PC-3 (cell line): ENCODE measurements at places on chromosomes 16 and 17. TPM values are rescaled to one million over a fixed set of nuclear protein-coding genes. Genes with fewer than 3 reads are reported as not detected.

HS3ST3A1 gene
- total RNA-seq: 47.6 and 65.4 TPM in 2 replicates

DNA sequence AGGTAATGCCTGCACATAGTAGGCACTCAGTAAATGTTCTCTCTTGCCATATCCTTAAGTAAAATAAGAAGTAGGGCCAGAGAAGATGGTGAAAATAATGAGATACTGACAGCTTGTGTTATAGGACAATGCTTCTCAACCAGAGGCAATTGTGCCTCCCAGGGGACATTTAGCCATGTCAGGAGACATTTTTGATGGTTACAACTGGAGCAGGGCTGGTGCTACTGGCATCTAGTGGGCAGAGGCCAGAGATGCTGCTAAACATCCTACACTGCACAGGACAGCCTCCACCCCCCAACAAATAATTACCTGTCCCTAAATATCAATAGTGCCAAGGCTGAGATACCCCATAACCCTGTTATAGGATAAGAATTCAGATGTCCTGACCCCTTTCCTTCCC is 1.7 kb downstream of the RAD51D start:
- peak; percentile 50 for DNase-seq

KRTAP1-5 gene
- total RNA-seq: 0.51 TPM in 1 of 2 replicates, not detected in the other

OTOP3 gene
- total RNA-seq: not detected in 2 replicates

ACACA gene
- 33.0 and 40.3 TPM in 2 replicates for total RNA-seq

- peak; percentile 52 for DNase-seq
Measured at GRCh38 chr16:59478838-59479237, 744.7 kb upstream of the GOT2 start.

- no peak for DNase-seq
Measured at GRCh38 chr16:1194665-1195392, 30.2 kb downstream of the TPSG1 start.

C17orf58 gene
- total RNA-seq: 13.2 and 25.3 TPM in 2 replicates

DNA sequence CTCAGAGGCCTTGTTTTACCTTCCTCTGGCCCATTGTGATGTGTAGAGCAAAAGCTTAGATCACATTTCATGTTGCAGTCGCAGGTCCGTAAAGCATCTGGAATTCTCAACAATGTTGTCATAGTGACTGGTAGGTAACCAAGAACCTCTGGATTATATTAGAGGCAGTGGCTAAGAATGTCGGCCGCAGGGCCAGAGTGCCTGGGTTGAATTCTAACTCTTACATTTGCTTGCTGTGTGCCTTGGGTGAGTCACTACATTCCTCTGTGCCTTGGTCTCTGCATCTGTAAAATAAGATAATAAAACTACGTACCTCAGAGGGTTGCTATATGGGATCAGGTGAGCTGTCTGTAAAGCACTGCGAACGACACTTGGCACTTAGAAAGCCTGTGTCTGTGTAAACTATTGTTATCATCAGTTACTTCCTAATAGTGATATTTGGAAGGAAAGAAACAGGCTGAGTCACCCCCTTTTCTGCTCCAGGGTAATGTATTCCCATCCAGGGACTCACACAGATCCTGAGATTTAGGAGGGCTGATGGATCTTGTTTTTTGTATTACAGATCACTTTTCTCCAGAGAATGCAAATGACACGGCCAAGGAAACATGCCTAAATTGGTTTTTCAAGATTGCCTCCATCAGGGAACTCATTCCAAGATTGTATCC is 52.2 kb downstream of the VPS35L start:
- DNase-seq: peak; percentile 87

GRCh38 chr17:61053469-61053868 is 346.2 kb upstream of the TBX2 start:
- peak; percentile 36 for DNase-seq

ERAL1 gene
- 25.8 and 30.5 TPM in 2 replicates for total RNA-seq

CLEC18A gene
- total RNA-seq: 0.22 TPM in 1 of 2 replicates, not detected in the other

TBX2 gene
- total RNA-seq: 7.1 and 8.5 TPM in 2 replicates

MARCHF10 gene
- not detected in 2 replicates for total RNA-seq

SPEM2 gene
- total RNA-seq: not detected in 2 replicates

DNA sequence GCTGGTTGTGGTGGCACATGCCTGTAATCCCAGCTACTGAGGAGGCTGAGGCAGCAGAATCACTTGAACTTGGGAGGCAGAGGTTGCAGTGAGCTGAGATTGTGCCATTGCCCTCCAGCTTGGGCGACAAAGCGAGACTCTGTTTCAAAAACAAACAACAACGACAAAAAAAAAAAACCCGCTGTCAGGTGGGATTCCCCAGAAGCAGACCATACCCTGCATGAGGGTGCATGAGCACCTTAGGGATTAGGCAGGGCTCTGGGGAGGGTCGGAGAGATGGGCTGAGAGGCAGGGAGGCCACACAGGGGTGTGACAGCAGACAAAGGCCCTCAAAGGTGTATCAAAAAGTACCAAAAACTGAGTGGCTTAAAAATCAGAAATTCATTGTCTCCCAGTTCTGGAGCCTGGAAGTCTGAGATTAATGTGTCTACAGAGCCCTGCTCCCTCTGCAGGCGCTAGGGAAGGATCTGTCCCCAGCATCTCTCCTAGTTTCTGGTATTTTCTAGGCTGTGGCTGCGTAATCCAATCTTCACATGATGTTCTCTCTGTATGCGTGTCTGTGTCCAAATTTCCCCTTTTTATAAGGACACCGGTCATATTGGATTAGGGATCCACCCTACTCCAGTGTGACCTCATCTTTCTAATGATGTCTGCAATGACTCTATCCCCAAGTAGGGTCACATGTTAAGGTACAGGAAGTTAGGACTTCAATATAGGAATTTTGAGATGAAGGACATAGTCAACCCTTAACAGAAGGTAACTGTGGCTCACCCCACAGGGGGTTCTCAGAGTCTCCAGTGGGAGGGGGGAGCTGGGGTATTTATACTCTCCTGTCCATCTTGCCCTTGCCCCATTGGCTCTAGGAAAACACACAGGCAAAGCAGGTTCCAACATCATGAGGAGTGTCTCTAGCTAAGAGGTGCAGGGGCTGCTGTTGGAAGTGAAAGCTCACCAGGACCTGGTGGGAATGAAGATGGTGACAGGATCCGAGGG is 13.6 kb upstream of the TVP23A start:
- DNase-seq: no peak

DNA sequence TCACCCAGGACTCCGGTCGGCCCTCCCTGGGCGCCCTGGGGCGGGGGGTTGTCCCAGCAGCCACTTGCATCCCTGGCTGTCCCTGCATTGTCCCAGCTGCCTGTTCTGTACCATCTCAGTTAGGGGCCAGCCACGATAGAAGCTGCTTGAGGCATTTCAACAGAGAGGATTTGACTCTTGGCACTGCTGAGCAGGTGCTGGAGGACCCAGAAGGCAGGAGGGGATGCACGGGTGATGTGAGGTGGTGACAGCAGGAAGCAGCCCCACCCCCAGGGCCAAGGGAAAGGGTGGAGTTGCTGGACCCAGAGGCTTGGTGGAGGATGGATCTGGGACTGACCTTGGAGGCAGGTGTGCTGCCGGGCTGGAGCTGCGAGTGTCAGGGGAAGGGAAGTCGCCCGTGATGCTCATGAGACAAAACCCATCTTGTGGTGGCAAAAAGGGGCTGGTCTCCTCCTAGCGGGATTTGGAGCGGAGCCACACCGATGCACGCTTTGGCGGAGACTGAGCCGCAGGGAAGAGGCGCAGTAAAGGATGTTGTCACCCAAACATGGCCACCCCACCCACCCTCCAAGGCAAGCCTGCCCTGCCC is 188.0 kb upstream of the GSE1 start:
- DNase-seq: no peak

CHST5 gene
- total RNA-seq: 0.29 TPM in 1 of 2 replicates, not detected in the other

DNA sequence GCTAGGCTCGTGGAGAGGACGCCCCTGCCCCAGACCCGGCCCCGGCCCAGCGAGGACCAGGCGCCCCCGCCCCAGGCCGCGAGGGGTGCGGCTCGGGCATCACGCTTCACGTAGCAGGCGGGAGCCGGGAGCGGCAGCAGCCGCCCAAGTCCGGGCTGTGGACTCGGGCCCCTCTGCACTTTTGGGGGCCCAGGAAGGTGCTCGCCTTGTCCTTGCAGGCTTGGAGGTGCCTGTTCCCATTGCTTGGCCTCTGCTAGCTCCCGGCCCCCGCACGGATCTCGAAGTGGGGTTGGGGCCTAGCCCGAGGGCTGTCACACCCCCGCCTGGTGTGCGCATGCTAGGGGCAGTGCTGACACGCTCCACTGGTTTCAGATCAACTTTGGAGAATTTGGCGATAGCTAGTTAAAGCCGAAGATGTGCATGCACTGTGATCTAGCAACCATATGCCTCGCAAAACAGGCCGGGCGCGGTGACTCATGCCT is 55.7 kb downstream of the WSB1 start:
- no peak for DNase-seq

- DNase-seq: no peak
Measured at GRCh38 chr16:87700406-87701077, 65.2 kb downstream of the KLHDC4 start.
